ENCODE measurements at places on chromosomes 11 and 22.

GRCh38 chr11:75919525-75919924 lies 104.5 kb downstream of the UVRAG start:
- no peak for DNase-seq

DNA sequence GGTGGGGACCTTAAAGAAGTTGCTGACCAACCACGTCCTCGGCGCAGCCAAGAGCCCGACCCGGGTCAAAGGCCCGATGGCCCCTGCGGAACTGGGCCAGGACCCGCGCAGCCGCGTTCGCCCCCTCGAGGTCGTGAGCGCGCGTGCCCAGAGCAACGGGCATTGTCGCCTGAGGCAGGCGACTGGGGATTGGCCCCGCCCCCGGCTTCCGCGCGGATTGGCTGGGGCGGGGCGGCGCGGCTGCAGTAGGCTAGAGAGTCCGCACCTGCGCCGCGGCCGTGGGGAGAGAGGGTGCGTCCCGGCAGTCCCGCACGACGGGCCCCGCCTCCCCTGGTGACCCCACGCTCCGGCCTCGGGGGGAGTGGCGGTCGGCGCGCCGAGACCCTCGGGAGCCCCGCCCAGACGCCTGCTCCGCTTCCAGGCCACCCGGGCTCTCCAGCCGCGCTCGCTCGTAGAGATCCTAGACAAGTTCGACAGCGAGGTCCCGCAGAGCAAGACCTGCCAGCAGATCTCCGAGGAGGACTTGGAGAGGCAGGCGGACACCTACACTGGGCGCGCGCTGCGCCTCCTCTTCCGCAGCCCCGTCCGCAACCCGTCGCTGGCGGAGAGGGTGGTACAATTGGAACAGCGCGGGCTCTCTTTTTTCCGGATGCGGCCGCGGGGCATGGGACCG lies 8.3 kb upstream of the PPIL2 start:
- no peak for DNase-seq

DNA sequence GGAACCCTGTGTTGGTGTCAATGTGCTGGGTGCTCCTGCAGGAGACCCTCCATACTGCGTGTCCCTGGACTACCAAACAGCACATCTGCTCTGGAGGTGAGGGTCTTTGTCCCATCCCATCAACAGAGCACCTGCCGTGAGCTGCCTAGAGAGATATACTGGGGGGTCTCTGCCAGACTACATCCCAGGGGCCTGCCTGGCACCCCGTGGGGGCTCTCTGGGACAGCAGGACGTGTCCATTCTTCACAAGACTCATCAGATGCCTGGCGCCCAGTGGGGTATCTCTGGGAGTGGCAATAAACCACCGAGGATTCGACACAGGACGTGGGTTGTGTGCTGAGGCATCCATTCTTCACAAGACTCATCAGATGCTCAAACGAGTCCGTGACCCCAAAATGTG lies 42.7 kb downstream of the SHANK2 start:
- no peak for DNase-seq

DNA sequence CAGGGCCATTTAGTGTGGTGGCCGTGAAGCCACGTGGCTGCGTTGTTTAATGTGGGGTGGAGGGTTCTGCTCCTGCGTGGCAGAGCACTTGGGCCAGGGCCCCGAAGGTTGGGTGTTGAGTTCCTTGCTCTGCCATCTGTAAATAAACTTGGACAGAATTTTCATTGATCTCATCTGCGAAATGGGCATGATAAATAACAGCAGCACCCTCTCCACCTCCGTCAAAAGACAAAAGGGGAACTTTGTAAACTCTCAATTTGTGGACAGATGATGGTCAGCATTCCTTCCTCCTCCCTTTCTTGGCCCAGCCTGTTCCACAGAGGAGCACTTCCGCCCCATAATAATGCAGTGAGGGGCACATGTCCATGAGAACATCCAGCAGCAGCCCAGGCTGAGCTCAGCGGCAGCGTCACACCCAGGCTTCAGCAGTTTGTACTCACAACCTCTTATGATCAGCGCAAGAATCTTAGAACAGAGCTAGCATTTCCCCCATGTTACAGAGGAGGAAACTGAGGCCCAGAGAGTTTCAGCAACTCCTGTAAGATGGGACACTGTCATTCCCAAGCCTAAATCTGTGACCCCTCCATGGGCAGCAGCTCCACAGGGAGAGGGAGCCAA lies 874.5 kb downstream of the BRD1 start:
- no peak for DNase-seq

DNA sequence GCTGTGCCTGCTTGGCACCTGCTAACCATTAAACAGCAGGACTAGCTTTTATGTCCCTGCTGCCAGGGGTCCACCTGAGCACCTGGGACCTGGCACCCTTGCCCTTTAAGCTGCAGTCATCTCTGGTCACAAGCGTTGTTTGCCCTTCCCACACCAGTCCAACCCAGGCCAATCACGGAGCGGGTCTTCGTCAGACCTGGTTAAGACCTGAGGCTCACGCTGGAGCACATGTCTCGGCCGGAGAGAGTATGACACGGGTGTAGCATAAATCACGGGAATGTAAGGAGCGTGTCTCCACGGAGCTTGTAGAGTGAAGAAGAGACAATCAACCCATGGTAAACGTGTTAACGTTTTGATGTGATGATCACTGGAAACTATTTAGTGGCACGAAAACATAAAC lies 847.3 kb downstream of the BRD1 start:
- no peak for DNase-seq

DNA sequence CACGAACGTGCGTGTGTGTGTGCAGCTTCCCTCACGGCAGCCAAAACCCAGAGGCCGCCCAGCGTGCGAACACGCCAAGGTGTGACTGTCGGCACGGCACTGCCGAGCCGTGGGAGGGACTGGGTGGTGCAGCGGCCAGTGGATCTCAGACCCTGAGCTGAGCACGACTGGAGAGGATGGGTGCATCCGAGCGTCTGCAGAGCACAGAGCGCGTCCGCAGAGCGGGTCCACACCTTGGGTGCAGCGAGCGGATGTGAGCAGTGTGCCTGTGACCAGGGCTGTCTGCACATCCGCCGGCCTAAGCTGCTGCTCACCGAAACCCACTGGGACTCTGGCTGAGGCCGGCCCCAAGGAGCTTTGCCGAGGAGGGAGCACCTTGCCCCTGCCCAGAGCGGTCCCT lies 22.7 kb downstream of the PTDSS2 start:
- no peak for DNase-seq

GRCh38 chr11:25435197-25435596 lies 896.7 kb upstream of the ANO3 start:
- DNase-seq = no peak
